Activated CD8-positive, alpha-beta memory T cell treated with anti-CD3 and anti-CD28 coated beads for 1 hour (primary cell): ENCODE measurements at places on chromosomes 4 and X.

- no peak for DNase-seq
These were observed 85.3 kb upstream of the SLC4A4 start for GRCh38 chr4:71253545-71253944.

DNA sequence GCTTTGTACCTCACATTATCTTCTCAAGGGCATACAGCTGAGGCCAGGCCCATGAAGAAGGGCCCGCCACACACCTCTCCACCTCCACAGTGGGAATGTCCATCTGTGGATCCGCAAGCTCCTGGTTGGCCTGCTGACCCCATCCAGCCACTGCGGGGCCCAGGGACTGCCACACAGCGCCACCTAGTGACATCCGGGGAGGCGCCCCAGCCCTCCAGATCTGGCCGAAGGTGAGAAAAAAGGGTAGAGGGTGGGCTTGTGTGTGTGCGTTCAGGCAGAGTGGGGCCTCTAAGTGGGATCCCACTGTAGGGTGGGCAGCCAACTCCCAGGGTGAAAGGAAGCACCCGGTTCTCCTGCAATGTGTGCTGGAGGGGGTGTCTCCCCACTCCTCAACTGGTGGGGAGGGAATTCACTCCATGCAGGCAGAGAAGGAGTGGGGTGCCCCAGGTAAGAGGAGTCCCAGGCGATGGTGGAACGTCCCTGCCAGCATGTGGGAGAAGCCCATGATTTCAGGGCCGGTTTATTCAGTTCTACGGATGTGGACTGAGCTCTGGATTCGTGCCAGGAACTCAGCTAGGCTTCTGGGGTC is 117.3 kb downstream of the ENPP6 start:
- peak; percentile 13 for DNase-seq

DNA sequence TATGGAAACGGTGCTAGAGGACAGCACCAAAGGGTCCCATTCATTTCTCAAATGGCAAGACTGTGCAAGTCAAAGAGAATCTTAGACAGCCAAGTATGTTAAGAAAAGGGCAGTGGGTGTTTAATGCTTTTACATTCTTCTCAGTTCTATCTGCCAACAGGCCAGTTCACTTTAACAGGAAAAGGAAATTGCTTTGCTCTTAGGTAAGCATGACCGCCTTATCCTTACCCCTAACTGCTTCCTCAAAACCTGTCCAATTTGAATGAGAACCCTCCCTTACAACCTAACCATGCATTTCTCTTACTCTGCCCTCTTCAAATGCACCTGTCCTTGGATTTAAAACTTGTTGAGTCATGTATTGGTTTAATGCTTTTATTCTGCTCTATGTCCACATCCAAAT is 44.5 kb upstream of the BLTP1 start:
- no peak for DNase-seq

DNA sequence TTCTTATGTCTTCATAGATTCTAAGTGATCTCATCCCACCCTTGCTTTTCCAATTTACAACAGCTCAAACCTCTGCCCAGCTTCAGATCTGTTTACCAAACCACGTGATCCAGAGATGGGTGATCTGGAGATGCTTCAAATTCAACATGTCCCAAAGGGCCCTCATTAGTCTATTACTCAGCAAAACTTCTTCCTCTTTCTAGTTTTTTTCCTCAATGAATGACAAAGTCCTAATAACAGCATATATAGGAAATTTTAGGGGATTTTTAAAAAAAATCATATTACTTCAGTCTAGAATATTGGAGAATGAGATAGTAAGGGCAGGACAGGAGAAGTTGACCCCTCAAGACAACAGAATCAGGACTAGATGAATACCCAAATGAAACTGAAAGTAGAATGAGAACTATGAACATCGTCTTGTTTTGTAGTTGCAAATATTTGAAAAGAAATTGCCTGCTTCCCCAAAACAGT is 127.1 kb downstream of the CFAP299 start:
- DNase-seq = no peak

DNA sequence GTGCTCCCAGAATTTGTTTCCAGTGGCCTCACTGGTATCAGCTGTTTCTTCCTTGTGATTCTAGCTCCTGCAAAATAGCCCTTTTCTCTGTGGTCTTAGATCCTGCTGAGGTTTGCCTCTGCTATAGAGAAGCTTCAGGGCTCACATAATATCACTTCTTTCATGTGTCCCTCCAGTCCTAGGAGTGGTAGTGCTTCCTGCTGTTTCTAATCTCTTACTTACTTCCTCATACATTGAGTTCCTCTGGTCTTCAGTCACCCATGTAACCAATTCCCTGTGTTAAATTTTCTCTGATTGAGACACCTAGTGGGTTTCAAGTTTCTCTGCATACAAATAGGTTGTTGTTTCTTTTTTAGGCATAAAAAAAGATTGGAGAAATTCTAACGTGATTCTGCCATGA is 1567.9 kb downstream of the ARAP2 start:
- DNase-seq = no peak
